ENCODE measurements at places on chromosomes 1 and 21.

DNA sequence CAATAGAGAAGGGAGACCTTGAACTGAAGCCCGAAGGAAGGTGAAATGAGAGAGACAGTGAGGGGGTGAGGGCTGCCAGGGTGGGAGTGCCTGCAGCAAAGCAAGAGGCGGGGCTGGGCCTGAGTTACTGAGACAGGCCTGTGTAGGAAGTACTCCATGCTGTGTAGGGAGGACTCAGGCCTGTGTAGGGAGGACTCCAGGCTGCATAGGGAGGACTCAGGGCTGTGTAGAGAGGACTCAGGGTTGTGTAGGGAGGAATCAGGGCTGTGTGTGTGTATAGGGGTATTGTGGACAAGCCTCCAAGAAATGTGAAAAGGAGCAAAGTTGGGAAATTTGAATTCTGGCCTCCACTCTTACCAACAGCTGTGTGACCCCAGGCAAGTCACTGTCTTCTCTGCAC is 133.8 kb upstream of the CACNA1E start:
- DNase-seq: no peak

- DNase-seq: no peak
Observed at GRCh38 chr1:29055160-29055559, 68.5 kb downstream of the TMEM200B start.

DNA sequence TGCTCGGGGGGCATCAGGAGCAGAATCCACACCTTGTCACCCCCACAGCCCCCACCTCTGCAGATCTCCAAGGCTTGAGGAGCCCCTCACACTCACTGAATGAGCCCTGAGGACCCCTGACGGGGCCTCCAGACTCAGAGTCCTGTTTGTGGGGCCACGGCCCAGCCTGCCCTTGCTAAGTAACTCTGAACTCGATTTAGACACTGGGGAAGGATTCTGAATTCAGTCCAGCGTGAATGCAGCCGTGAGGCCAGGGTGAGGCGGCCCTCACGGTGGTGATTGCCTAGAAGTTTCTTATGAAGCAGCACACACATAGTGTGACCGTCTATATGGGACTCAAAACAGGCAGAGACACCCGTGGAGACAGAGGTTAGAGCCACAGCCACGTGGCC is 58.9 kb upstream of the ADARB1 start:
- DNase-seq: no peak

DNA sequence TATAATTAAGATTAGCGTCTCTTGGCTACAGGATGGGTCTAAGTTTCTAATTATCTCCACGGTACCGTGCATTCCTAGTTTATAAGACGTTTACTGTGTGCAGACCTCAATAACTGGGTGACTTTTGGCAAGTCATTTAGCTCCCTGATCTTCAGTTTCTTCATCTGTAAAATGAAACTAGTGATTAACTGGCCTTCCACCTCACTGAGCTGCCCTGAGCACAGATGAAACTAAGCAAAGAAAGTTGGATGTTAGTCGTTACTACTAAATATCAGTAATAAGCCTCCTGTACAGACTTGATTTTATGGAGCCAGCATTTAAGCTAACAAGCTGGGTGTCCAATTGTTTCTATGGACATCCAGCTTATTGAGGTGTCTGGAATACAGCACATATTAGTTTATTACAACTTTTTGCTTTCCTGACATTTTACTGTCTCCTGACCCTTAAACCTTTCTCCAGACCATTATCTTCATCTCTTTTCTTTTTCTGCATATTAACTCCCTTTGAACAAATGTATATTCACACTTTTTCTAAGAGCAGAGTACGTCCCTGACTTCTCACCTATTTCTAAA is 1.1 kb downstream of the CR2 start:
- DNase-seq: no peak

- DNase-seq: peak; percentile 64
Observed at GRCh38 chr1:220734571-220735326, 13.4 kb upstream of the MTARC2 start.

DNA sequence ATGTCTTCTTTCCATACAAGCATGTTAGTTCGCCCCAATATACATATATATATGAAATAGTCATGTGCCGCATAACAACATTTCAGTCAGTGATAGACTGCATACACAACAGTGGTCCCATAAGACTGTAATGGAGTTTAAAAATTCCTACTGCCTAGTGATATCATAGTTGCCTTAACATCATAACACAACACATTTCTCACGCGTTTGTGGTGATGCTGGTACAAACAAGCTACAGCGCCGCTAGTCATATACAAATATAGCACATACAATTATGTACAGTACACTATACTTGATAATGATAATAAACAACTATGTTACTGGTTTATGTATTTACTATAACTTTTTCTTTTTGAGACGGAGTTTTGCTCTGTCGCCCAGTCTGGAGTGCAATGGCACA is 10.7 kb upstream of the SLAMF8 start:
- DNase-seq: no peak

DNA sequence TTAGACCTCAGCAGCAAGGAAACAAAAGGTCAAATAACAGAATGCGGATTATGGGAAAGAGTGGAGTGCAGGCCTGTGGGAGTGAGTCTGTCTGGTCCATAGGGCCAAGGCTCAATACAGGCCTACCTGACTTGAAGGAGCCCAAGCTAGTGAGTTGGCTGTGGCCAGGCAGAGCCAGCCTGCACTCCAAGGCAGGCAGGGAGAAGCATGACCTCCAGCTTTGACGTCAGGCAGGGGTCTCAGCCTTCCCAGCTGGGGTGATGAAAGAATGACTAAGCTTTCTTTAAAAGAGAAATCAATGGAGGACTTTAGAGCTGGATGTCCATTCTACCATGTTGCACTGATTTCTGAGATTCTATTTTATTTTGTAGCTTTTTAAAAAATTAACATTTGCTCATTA is 62.8 kb downstream of the RHOU start:
- DNase-seq: no peak

DNA sequence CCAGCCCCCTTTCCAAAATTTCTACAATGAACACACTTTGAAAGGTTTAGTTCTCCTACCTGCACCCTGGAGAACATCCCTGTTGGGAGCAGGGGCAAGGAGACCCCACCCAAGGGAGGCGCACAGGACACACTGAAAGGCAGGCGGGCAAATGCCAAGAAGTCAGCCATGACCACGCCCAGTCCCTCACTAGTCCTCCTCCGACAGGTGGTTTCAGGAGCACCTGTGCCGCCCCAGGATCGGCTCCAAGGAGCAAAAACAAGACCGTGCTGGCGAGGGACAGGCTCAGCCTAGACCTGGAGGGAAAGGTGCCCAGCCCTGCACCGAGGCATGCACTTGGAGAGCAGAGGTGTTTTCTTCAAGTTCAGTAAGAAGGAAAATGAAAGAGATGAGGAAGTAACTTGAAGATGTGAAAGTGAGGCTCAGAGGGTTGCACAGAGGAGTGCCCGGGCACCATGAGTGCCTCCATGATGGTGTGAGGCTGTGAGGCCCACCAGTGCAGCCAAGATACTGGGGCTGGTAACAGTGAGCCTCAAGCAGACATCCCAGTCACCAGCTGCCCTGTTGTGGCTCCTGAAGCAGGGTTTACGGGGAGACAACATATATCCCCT is 19.6 kb upstream of the NADK start:
- no peak for DNase-seq

GRCh38 chr1:10188133-10188650 is 22.2 kb upstream of the KIF1B start:
- no peak for DNase-seq

- DNase-seq: peak; percentile 27
Observed at GRCh38 chr1:240768979-240769378, 157.0 kb upstream of the GREM2 start.

DNA sequence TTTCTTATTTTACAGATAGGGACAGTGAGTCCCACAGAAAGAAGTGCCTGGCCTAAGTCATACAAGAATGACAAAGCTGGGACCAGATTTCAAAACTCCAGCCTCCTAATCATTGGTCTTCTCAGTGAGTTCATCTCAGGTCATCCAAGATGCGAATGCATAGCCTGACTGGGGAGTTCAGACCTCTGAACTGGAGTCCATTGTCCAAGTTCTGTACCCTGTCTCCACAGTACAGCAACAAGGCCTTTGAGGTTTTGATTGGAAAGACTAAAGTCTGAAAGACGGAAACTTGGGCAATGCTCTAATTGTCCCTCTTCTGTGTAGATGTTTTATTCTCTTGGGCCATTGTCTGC is 62.0 kb downstream of the TNN start:
- DNase-seq: no peak

- DNase-seq: no peak
Observed at GRCh38 chr1:219039017-219039681, 134.5 kb upstream of the LYPLAL1 start.

DNA sequence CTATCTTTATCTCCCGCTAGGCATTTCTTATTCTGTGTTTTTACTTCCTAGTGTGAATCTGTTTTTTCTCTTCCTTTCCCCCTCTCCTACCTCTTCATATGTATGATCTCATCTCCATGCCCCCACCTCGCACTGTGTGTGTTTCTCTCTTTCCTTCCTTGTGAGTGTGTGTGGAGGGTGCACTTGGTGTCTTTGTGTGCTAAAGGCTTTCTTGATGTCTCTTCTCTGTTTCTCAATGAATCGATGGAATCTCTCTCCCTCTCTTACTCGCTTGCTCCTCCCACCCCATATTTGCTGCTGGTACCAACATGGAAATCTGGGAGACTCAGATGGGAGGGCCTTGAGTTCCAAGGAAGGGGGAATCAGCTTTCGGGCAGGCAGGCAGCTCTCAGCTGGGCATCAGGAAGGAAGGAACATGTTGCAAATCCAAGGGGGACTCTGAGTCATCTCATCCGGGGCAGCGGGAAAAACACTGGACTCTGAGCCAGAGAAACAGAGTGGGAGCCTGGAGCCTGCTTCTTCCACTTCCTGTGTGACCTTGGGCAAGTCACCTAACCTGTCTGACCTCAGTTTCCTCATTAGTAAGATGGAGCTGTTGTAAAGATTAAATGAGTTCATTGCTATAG is 147.5 kb downstream of the PTPRU start:
- no peak for DNase-seq

DNA sequence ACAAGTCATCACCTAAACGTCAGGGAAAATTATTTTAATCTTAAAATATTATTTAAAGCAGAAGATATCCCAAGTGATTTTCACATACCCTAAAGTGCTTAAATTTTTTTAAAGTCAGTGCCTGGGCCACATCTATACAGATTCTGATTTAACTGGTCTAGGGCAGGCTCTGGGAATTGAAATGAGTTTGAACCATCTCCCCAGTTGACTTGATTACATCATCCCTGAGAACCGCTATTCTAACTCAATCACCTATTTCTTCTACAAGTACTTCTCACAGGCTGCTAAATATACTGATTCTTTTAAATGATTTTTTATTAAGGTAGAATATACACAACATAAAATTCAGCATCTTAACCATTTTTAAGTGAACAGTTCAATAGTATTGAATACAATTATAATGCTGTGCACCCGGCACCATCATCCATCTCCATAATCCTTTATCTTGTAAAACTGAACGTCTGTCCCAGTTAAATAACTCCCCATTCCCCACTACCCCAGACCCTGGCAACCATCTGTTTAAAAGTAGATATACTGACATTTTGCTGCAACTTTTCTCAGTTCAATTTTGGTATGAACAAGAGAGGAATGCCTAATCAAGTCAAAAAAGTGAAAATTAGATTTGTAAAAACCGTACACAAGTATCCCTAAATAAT is 19.5 kb downstream of the GART start:
- DNase-seq: no peak

- DNase-seq: no peak
Observed at GRCh38 chr1:42934541-42935312, 23.9 kb downstream of the SLC2A1 start.

DNA sequence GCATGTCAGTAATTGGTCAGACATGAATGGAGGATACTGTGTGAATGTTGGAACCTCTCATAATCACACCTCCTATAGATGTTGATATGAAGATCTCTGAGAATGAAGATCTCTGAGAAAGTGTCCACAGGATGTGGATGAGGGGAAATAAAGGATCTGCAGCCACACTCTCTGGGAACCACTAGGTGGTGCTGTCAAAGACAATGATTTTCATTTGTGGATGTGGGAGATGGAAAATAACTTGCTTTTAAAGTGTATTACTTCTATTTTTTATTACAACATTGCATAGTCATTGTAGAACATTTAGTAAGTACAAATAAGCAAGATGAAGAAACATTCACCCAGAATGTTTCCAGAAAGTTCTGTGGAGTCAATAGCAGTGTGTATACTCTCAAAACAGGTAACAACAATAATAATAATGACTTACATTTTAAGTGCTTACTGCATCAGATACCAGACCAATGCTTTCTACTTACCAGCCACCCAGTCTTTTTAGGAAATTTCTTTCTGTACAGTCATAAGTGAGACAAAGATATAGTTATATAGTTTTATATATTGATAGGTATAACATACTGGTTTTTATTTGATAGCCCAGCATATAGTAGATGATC is 128.2 kb downstream of the ATG4C start:
- DNase-seq: peak; percentile 5

DNA sequence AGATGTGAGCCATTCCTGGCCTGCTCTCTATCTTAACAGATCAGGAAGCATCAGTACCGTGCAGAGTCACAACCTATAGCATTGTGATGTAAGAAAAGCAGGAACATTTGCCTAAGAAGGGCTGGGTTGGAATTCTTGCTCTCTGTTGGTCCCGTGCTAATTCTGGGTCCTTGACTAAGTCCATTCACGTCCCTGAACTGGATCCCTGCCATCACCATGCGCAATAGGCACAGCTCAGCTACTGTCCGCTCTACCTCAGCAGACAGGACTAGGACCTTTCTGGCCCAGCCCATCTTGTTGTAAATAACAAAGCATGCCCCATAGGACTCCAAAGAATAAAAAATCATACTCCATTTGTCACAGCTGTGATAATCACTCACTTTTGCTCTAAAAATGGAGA is 175.0 kb downstream of the RGS7 start:
- DNase-seq: no peak

DNA sequence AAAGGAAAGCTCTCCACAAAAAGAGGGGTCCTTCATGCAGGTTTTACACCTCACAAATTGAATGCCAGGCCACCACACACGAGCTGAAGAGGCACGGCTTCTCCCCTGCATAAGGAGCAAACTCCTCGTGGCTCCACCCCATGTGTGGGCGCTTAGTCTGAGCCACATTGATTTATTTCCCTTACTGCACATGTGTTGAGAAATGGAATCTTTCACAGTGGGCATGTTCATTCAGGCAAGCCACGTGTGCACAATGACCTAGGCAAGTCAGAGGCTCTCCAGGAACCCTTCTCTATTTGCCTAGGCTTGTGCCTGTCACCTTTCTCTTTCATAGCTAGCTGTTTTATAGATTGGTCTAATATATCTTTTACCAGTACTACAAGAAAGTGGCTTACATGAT is 120.5 kb downstream of the LTN1 start:
- no peak for DNase-seq

GRCh38 chr1:173052681-173053196 is 2.0 kb upstream of the TNFSF18 start:
- peak; percentile 14 for DNase-seq

- no peak for DNase-seq
Observed at GRCh38 chr1:38733761-38734160, 125.8 kb downstream of the RRAGC start.

- peak; percentile 41 for DNase-seq
Observed at GRCh38 chr1:233635765-233636502, 22.0 kb downstream of the KCNK1 start.

DNA sequence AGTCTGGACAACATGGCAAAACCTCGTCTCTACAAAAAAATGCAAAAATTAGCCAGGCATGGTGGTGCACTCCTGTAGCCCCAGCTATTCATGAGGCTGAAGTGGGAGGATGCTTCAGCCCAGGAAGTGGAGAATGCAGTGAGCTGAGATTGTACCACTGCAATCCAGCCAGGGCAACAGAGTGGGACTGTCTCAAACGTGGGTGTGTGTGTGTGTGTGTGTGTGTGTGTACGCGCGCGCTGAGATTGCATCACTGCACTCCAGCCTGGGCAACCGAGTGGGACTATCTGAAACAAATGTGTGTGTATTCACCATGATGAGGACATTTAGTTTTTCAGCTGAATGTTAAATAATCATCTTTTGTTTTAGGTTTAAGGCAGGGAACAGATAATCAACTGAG is 21.1 kb downstream of the USP1 start:
- no peak for DNase-seq
